Astrocyte (in vitro differentiated cells and primary cell): ENCODE measurements at places on chromosomes 12 and 14.

- no peak for DNase-seq
These were observed 58.8 kb downstream of the GPR68 start for GRCh38 chr14:91185721-91186120.

DNA sequence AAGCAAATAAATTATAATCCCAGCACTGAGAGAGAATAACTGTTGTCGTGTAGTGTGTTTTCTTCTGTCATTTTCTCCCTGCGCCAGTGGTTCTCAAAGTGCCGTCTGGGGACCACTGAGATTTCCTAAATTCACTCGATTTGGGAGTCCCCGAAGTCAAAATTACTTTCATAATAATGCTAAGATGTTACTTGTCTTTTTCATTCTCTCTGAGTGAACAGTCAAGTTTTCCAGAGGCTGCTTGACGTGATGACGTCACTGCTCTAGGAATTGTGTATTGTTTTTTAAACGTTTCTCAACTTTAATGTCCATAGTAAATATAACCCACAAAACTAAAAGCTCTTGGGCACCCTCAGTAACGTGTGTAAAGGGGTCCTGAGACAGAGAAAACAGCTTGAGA lies 796 bp upstream of the POP5 start:
- no peak for DNase-seq

GRCh38 chr14:90983560-90983959 lies 76.9 kb downstream of the RPS6KA5 start:
- DNase-seq, result no peak

DNA sequence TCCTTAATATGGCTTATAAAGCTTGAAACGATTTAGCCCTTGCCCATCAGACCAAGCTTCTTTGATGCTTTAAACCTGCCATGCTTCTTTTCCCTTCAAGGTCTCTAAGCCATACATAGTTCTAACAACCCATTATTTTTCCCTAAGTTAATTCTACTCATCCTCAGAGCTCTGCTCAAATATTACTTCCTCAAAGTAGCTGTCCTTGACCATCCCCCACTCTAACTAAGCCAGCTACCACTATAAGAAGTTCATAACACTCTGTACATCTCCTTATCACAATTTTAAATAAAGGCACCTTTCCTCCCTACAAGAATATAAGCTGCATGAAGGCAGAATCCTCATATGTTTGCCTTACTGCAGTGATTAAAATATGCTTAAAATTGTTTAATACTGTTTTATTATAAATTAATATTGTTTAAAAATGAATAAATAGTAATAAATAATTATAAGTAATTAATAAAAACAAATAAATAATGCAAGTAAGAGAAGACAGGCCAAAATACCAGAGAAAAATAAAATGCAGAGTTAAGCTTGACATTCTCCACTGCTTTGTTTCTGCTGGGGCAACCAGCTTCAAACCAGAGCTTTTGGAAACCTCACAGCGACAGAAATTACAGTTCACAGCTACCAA lies 76.8 kb downstream of the NUMB start:
- no peak for DNase-seq

DNA sequence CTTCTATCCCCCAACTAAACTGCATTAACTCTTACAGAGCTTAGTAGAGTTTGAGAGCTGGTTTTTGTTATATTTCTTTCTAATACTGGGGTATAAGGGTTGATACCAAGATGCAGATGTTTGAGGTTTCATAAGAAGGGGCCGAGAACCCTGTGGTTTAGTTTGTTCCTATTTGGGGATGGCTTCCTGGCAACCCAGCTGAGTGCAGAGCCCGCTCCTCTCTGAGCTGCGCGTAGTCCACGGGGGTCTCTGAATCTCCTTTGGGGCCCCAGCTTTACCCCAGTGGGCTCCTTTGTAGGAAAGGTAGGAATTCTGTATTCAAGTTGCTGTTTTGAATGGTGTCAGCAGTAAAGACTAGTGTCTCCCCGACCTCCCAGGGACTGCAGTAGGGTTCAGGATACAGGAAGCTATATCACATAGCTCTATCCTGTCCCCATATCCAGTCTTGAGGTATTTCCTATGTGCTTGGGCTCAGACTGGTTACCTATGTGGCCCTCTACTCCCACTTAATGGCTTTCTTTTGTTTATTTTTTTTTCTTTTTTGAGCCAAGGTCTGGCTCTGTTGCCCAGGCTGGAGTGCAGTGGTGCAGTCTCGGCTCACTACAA lies 25.4 kb downstream of the PLXNC1 start:
- DNase-seq, result no peak

GRCh38 chr12:27575090-27575761 lies 51.2 kb downstream of the PPFIBP1 start:
- peak; percentile 41 for DNase-seq

GRCh38 chr12:51848841-51849735 lies 570 bp upstream of the FIGNL2 start:
- no peak for DNase-seq

- no peak for DNase-seq
These were observed 329.8 kb downstream of the ATP23 start for GRCh38 chr12:58270966-58271705.

DNA sequence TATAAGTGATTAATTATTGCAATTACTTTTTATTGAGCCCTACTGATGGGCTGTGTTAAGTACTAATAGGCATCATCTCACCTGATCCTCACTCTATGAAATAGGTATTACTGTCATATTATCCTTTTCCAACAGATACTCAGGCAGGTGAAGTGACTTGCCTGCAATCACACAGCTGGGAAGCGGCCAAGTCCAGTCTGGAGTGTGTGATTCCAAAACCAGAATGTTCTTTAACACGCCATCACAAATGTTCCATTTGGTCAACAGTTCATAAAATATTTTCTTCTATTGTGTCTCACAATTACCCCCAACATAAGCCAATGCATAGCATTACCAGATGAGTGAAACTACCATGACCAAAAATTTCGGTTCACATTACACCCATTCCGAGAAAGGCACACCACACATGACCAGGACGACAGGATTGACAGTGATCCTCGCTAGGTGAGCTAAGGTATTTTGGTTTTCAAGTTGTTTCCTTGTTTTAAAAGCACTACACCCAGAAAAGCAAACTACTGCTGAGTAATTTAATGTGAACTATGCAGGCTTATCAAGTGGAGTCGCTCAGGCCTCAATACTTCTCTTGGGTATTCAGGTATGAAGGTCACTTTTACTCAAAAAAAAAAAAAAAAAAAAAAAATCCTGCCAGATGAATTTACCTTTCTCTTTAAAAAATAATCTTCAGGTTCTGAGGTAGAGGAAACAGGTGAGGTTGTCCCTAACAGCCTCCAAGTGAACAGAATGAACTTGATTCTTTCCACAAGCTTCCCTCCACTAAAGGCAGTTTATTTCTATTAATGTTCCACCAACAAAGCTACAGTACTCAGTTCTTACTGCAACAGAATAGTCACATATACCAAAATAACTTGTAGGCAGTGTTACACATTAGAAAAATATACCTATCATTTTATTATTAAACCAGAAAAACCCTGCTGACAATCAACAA lies 2.4 kb downstream of the VPS37B start:
- DNase-seq, result no peak

GRCh38 chr12:94799136-94799535 lies 148.8 kb upstream of the TMCC3 start:
- DNase-seq, result no peak

DNA sequence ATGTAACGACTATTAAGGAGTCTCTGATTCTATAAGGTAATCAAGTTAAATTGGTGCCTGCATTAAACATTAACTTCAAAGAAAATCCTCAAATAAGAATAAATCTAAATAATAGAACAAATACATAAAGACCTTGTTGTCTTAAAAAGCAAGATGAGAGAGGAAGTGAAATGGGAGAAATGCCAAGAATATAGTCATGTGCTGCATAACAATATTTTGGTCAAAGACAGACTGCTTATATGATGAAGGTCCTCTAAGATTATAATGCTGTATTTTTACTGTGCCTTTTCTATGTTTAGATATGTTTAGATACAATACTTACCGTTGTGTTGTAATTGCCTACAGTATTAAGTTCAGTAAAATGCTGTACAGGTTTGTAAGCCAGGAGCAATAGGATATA lies 213.6 kb downstream of the C12orf42 start:
- DNase-seq, result no peak

GRCh38 chr12:17079251-17079909 lies 473.4 kb upstream of the LMO3 start:
- DNase-seq, result no peak

DNA sequence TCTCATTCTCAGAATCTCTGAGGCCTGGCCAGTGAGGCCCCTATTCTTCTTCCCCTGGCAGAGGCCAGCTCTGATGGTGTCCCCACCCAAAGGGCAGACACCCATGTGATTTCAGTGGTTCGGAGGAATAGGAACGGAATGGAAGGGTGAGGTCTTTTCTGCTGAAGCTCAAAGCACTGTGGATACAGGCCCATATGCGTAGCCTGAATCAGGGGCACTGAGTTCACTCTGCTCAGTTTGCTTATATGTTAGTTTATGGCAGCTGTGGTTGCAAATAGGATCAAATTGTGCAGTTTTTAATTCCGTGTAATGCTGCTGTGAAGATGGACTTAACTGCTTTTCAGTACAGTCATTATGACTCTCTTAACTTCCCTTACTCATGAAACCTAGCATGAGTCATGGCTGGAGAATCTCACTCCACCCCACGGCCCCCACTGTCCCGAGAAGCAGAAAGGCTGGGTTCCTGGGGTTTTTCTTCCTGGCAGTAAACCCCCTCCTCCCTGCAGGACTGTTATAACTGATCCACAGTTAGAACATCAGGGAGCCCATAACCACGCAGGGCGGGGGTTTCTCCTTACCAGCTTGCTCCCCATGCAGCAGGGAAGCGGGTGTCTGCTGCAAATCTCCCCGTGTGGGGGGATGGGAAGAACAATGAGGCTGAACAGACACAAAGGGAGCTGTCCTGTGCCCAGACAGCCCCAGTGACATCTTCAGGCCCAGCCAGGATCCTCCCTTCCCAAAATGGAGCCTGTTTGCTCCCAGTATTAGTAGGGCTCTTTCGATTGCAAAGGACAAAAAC lies 122.7 kb downstream of the SLC38A6 start:
- peak; percentile 99 for DNase-seq

GRCh38 chr12:3832738-3833137 lies 40.5 kb downstream of the PARP11 start:
- DNase-seq, result no peak

GRCh38 chr12:96422192-96422591 lies 22.0 kb upstream of the CDK17 start:
- no peak for DNase-seq

- DNase-seq, result no peak
These were observed 685 bp upstream of the MYL6B start for GRCh38 chr12:56151672-56152131.

DNA sequence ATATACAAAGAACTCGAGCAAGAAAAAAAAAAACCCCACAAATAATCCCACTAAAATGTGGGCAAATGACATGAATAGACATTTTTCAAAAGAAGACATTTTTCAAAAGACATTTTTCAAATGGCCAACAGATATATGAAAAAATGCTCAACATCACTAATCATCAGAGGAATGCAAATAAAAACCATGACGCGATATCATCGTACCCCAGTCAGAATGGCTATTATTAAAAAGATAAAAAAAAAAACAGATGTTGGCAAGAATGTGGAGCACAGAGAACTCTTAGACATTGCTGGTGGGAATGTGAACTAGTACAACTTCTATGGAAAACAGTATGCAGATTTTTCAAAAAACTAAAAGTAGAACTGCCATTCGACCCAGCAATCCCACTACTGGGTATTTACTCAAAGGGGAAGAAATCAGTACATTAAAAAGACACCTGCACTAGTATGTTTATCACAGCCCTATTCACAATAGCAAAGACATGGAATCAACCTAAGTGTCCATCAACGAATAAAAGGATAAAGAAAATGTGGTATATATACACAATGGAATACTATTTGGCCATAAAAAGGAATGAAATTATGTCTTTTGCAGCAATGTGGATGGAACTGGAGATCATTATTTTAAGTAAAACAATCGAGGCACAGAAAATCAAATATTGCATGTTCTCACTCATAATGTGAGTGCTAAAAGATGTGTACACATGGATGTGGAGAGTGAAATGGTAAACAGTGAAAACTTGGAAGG lies 16.3 kb downstream of the ZBTB39 start:
- DNase-seq, result no peak

DNA sequence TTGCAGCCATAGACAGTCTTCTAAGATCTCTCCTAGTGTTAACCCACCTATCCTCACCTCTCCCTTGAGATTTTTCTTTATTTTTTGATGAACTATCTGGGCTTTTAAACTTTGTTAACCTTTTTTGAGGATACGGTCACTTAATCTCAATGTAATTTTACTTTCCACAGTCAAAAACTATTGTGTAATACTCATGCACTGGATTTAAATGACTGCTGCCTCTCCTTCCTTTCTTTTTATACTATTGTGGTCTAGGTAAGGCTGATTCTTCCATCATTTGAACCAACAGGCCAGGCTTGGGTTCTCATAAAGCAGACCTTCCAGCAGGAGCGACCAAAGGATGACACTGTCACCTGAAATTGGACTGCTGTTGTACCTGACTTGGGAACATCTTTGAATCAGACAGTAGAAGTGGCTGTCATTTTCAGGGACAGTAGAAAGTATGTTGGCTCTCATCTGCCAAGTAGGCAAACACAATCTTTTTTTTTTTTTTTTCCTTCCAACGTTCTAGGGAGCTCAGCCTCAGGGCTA lies 689 bp upstream of the PDE3A start:
- no peak for DNase-seq

GRCh38 chr14:67538501-67538900 lies 5.4 kb downstream of the PLEKHH1 start:
- no peak for DNase-seq

GRCh38 chr14:75306927-75307699 lies 28.5 kb downstream of the FOS start:
- DNase-seq, result no peak

GRCh38 chr14:106778986-106779385 lies 1252.6 kb downstream of the TMEM121 start:
- DNase-seq, result no peak

GRCh38 chr14:64209444-64210131 lies 84.6 kb downstream of the ESR2 start:
- DNase-seq, result no peak

DNA sequence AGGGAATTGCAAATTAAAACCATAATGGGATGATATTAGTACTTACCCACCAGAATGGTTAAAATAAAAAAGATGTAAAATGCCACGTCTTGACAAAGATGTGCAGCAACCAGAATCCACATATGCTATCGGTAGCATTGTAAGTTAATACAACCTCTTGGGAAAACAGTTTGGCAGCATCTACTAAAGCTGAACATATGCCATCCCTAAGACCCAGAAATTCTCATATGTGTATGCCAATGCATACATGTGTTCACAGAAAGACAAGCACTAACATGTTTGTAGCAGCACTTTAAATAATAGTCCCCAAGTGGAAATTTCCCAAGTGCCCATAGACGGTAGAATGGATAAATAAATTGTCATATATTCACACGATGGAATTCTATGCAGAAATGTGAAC lies 28.3 kb upstream of the SLC5A8 start:
- DNase-seq, result no peak
